GM12878 (cell line): ENCODE measurements at places on chromosomes 4 and X. TPM values are rescaled to one million over a fixed set of nuclear protein-coding genes. Genes with fewer than 3 reads are reported as not detected.

MGARP gene
- total RNA-seq = not detected in 2 replicates

TEX11 gene
- total RNA-seq = not detected in 2 replicates

- H3K4me1 ChIP-seq = peaks cover 8% of the 10 kb centered on the region
- no peaks in the 10 kb centered on the region for H3K36me3 ChIP-seq
- H3K27ac ChIP-seq = no peak overlapping the region
- no peaks in the 10 kb centered on the region for H3K27me3 ChIP-seq
- no peak for DNase-seq
- H3K4me3 ChIP-seq = no peak overlapping the region
These were observed 3.5 kb upstream of the TIMP1 start for GRCh38 chrX:47578692-47579091.

DNA sequence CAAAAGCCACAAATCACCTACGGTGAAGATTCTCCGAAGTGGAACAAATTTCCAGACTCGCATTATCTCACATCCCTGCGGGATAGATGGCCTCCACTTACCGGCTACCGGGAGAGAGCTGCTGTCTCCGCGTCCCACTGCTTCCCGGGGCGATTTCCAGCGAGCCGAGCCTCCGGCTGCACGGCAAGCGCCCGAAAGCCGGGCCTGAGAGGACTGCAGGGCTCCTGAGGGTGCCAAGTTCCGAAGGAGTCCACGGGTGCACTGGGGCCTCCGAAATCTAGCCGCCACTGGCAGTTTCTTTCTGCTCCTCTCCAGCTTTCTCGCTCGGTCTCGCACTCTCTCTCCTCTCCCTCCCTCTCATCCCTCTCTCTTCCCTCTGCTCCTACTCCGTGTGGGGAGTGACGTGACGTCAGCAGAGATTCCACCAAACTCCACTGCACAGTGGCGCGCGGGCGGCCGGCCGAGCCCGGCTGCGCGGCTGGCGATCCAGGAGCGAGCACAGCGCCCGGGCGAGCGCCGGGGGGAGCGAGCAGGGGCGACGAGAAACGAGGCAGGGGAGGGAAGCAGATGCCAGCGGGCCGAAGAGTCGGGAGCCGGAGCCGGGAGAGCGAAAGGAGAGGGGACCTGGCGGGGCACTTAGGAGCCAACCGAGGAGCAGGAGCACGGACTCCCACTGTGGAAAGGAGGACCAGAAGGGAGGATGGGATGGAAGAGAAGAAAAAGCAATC is 14.0 kb upstream of the PITX2 start:
- no peaks in the 10 kb centered on the region for H3K36me3 ChIP-seq
- no peak overlapping the region for H3K27ac ChIP-seq
- H3K4me1 ChIP-seq = no peaks in the 10 kb centered on the region

PAGE2 gene
- not detected in 2 replicates for total RNA-seq

HMGN5 gene
- total RNA-seq = 11.1 and 13.7 TPM in 2 replicates
